ENCODE measurements at places on chromosomes 2 and 18. TPM values are rescaled to one million over a fixed set of nuclear protein-coding genes. Genes with fewer than 3 reads are reported as not detected.

GRCh38 chr18:525036-525797 is 24.7 kb upstream of the COLEC12 start:
- no peak for DNase-seq

Gene STK36
- total RNA-seq: 55.4 TPM

Gene ARHGEF4
- total RNA-seq: 16.4 TPM

Gene LRRTM1
- total RNA-seq: not detected

Data from ureter (tissue), 1 donor.